Choroid plexus epithelial cell (primary cell): ENCODE measurements at places on chromosomes 6 and 20.

GRCh38 chr6:31664790-31665500, at the start of gene GPANK1:
GPANK1 (minus strand) TSS chr6:31664997; CDS start chr6:31664478, 519 bp downstream.
- DNase-seq: peak; percentile 97

DNA sequence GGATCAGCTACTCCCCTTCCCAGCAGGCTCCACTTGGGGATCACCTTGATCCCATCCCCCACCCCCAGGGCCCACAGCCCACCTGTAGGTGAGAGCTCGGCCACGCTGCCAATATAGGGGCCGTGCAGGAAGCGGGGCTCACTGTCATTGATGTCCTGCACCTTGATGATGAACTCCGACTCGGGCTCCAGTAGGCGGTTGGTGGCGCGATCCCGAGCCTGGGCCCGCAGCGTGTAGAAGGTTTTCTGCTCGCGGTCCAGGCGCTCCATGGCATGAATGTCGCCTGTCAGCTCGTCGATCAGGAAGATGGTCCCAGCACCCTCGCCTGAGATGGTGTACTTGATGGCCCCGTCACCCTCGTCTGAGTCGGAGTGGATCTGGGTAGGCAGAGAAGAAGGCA, 67.4 kb downstream of the CDH22 start:
- DNase-seq: no peak

DNA sequence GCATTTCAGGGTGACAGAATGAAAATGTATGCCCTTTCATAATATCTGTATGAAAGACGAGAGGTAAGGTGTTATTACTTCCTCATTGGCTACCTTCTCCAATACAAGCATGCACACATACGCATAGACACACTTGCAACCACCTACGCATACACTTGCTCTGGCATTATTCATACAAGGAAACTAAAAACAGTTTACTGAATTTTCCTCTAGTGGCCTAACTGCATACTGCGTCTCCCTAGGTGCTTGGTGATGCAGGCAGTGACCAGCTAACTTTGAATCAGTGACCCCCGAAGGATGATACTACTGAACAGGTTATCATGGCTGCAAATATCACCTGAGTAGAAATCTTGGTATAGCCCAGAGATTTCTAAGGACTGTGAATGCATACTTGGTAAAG, 593.1 kb downstream of the PKHD1 start:
- no peak for DNase-seq

GRCh38 chr6:111553580-111553979, 52.1 kb downstream of the TRAF3IP2 start:
- no peak for DNase-seq

- no peak for DNase-seq
These were observed 150.7 kb downstream of the TSHZ2 start for GRCh38 chr20:53122853-53123252.

DNA sequence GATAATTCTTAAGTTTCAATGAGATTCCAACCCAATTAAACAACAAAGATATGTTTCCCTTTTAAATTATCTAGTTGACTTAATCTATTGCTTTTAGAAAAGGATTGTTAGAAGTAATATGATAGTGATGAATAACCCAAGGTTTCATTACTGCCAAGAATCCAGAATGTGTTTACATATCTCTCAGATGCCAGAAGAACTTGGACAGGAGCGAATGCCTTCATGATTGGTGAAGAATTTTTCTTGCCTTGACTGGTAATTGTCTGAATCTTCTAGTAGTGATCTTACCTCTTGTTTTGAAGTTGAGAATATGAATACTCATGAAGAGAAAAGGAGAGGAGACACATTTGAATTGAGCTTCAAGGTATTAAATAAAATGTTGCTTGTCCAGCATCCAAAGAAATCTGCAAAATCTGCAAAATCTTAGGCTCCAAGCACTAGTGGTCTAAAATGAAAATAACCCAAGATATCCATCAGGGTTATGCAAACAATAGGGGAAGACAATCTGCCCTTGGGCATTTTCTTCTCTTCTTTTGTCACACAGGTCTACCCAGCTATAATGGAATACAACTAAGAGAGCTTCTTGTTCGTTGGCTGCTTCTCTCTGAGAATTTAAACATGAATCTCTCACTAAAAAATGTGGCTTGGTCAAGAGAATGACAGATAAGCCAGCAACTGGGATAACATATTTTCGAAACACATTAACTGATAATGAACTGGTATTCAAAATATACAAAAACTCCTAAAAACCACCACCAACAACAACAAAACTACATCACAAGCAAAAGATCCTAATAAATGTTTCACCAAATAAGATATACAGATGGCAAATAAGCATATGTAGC, 928.9 kb downstream of the EYS start:
- peak; percentile 86 for DNase-seq

DNA sequence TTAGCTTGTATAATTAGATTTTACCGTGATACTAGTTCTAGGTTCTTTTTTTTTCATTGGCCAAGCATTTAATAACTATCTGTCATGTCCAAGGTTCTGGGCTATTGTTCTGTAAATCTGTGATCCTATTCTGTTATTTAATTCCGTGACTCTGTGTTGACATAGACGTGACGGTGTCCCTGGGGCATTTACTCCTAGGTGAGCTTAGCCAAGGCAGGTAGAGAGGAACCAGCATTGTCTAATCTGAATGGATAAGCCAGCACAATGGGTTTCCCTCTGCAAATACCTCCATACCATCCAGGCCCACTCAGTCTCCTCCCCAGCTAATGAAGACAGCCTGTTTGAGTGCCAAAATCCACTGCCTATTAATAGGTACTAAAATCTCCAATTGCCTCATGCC, 8.9 kb upstream of the CDSN start:
- DNase-seq: no peak

- DNase-seq: peak; percentile 26
These were observed 3.1 kb upstream of the CABLES2 start for GRCh38 chr20:62409931-62410745.

GRCh38 chr6:132003516-132004178, 52.5 kb upstream of the CCN2 start:
- no peak for DNase-seq

DNA sequence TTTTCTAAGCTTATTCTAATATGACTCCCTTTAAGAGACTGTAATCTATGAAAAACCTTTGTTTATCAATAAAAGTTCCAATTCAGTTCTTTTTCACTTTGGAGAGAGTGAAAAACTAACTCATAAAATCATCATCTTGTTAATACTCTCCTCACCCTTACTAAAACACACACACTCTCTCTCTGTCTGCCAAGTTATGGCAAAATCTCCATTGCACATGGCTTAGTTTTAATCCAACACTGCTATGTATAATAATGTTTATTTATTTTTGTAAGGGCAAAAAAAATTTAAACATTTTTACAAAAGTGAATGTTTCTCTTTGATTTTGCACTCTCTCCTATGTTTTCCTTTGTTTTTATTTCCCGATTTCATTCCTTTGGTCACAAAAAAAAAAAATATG, 253.2 kb downstream of the BMP7 start:
- no peak for DNase-seq

DNA sequence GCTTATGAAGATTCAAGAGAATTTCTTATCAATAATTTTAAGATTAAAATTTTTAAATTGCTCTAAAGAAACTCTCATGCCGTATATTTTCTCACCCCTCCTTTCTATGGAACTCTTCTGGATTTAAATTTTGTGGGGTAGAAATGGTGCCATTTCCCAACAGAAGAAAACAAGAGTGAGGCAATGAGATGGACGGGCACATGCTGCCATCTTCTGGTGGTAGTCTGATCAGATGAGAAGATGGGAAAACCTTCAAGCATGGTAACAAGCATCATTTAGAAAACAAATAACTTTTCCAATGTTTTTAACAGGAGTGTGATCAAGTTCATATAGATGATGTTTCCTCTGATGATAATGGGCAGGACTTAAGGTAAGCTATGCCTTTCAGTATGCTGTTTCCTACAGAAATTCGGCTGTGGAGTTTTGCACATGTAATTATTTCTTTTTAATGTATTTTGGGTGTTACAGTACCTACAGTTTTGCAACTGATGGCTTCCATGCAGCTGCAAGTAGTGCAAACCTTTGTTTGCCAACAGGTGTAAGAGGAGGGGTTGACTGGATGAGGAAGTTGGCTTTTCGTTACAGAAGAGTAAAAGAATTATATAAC, 271.4 kb downstream of the EYA4 start:
- peak; percentile 82 for DNase-seq
